ENCODE measurements at places on chromosomes 4 and X.

GRCh38 chrX:150676221-150676620 lies 17.0 kb upstream of the MTMR1 start:
- DNase-seq: no peak

DNA sequence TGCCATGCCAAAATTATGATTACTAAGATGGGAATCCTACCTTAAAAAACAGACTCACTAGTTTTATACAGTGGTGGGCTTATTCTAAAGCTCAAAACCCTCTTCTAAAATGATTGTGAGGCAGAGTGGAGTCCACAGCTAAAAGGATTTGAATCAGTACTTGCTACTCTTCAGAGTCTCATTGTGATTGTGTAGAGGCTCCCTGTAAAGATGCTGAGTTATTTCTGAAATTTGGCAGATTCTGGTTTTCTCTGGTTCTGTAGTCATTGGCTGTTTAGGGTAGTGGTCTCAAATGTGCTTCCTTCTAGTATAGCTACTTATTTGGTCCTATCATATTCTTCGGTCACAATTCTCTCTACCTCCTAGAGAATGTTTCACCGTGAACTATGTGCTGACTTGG lies 104.1 kb downstream of the FBXW7 start:
- no peak for DNase-seq

DNA sequence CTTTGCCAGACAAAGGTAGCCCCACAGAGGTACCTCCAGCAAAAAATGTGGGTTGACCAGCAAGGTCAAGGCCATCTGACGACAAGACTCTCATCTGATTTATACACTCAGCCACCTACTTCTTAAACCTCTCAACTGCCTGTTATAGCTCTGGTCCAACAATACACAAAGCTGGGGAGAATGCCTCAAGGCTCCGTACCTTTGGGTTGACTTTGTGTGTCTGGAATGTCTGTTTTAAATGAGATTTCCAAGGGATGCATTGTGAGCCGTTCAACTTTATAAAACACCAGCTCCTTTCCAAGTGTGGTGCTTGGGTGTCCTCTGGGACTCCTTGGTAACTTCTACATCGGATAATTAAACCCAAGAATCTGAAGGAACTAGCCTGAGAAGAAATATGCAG lies 167.0 kb upstream of the RPL34 start:
- DNase-seq: no peak

- no peak for DNase-seq
Measured at GRCh38 chr4:139503622-139504166, 49.8 kb downstream of the RAB33B start.

- no peak for DNase-seq
Measured at GRCh38 chr4:152628128-152628527, 51.7 kb downstream of the TMEM154 start.
